ENCODE measurements at places on chromosomes 3 and 15.

GRCh38 chr3:197174927-197175326, 123.5 kb downstream of the DLG1 start:
- DNase-seq = no peak

GRCh38 chr3:194910414-194910984, 224.8 kb downstream of the FAM43A start:
- DNase-seq = peak; percentile 46

GRCh38 chr15:58403581-58403980, 28.2 kb upstream of the LIPC start:
- no peak for DNase-seq

GRCh38 chr15:88805031-88805780, 2.0 kb downstream of the ACAN start:
- no peak for DNase-seq

- DNase-seq = no peak
These were observed 3.5 kb downstream of the FEM1B start for GRCh38 chr15:68281008-68281407.

DNA sequence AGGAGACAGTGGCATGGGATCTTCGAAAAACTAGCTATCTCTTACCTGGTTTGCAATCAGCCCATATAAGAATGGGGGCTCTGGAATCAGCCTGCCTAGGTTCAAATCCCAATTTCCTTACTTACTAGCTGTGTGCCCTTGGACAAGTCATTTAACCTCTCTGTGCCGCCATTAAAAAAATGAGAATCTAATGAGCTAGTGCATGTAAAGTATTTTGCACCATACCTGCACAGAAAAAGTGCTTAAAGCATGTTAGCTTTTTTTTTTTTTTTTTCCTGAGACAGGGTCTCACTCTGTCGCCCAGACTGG, 181.8 kb downstream of the SHQ1 start:
- no peak for DNase-seq

DNA sequence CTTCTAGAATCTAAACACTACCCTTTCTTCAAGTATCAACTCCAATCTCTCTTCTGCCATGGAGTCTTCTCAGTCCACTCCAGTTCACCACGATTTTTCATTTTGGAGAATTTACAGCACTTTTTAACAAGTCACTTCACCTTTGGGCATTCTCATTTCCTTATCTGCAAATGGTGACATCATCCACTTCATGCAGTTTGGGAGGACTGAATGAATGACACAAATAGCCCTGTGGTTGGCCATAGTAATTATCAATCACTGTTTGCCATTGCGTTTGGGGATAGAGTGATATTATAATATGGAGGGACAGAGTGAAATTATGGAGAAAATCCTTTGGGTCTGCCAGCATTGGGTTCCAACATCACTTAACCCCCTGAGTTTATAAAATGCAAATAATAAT, 38.0 kb upstream of the TM4SF1 start:
- no peak for DNase-seq

DNA sequence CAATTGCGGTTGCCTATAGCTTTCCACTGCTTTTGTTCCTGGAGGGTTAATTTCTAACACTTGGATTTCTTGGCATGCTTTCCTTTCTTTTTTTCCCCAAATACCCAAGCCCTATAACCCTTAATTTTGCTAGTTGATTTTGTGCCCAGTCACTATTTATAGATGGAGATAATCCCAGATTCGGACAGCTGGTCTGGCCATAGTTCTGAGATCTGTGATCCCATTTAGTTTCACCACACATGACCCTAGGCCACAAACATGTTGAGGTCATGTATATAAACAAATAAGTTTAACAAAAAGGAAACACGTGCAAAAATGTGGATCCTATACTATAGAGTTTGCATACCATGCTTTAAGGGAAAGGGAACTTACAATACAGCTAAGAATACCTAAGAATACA, 111.4 kb downstream of the ZMAT3 start:
- no peak for DNase-seq

GRCh38 chr15:100686725-100687473, 84.5 kb downstream of the ASB7 start:
- no peak for DNase-seq

DNA sequence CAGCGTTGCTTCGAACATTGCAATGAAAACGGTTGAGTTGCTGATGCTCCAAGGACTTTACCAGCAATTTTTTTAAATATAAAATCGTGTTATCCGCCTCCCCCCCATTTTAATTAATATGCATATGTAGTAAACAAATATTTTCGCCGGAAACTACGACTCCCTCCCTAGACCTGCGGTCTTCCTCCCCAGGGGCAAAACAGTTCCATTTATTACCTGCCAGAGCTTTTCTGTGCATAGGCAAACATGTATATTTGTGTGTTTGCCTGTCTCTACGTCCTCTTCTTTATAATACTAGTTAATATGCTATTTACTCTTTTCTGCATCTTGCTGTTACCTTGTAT, 593 bp upstream of the RSL24D1 start:
- DNase-seq = no peak

- no peak for DNase-seq
These were observed 436.9 kb upstream of the C2CD4B start for GRCh38 chr15:62601777-62602545.

DNA sequence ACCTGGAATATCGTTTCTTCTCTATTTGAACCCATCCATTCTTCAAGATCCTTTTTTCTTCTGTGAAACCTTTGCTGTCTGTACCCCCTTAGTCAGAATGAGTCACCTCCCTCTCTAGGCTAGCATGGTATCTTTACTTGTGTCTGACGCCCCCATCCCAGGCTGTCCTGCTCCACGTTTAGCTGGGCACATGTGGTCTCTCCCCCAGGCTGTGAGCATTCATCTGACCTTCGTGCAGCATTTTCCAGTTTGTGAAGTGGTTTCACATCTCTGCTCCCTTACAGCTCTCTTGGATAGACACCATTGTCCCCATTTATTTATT, 14.3 kb upstream of the TLE3 start:
- no peak for DNase-seq

DNA sequence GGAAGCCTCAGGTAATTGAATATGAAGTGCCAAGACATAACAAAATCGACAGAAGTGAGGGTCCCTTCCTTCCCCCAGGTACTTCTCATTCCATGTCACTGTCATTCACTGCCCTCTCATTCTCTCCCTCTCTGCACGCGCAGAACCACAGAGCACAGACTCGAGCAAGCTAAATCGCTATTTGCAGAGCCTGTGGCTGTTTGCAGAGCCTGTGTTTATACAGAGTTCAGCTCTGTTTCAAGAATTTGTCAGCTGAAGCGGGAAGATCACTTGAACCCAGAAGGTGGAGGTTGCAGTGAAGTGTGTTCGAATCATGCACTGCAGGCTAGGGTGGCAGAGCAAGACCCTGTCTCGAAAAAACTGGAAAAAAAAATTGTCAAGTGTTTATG, 2.5 kb downstream of the VILL start:
- no peak for DNase-seq

- peak; percentile 97 for DNase-seq
These were observed 54.9 kb downstream of the FRMD4B start for GRCh38 chr3:69330891-69331400.

DNA sequence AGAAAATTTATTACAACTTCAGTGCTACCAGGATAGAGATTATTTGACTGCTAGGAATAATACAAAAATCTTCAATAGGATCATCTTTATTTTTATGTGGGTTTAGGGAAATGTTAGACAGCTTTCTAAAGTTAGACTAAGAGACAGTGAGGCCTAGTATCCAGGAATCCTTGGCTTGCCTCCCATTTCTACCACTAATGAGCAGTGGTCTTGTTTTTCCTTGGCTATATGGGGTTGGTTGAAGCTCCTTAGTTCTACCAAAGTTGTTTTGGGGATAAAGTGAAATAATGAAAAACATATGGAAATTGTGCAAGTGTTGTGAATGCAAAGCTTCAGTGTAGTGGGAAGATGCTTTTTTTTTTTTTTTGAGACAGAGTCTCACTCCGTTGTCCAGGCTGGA, 16.8 kb downstream of the AP4E1 start:
- no peak for DNase-seq

DNA sequence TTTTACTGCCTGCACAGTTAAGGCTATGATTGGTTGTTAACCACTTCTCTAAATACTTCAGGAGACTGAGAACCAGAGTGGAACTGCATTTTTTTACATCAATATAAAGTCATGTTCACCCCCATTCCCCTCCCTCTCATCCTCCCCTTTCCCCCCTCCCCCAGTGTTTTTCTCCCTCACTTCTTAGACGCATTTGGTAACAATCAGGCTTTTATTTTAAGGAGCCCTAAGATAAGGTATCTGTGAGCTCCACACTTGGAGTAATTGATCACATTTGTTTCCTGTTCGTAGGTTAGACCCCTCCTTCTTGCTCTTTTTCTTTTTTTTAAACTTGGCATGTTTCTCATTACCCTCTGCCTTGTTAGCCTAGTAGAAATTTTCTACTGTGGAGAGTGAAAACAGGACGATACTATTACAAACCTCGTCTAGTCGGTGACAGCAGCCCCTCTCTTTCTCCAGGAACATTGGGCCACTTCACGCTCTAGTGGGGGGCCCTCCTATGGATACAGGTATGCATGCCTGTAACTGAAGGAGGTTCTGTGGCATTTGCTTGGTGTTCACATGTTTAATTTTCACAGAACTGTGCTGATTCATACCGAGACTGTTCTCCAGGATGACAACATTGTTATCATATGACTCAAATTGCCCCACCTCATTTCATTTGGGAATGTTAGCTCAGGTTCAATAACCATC, 314.4 kb downstream of the MECOM start:
- no peak for DNase-seq

DNA sequence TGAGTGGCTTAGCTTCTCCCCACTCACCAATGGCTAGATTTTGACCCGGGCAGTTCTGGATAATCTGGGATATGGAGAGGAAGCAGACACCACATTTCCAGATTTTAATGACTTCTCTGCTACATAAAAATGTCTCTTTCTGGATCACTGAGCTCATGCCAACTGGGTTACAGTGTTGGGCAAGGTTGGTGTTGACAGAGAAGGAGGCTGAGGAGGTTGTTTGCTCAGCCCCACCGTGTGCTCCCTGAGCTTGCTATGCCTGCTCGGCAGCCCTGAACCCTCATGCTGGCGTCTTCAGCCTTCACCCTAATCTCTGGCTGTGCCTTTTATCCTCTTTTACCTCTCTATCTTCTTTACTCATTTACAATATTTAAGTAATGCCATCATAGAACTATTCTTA, 53.0 kb upstream of the KPNA4 start:
- no peak for DNase-seq

DNA sequence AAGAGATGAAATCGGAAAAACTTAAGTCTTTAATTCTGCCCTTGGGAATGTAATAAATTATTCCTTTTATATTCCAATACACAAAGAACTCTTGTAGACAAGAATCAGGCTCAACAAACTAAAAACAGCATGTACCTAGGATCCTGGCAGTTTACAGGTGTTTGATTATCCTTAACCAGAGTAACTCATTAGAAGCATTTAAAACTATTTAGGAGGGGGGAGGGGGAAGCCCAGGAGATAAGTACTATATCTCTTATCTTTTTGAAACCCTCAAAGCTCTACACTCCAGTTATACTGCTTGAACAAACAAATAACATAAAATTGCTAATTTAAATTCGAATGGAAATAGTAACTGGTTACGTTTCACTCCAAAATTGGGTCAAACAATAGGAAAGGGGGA, 1.9 kb downstream of the CNBP start:
- no peak for DNase-seq

- no peak for DNase-seq
These were observed 9.8 kb downstream of the SELENOS start for GRCh38 chr15:101267320-101268104.

Measured in suppressor macrophage (primary cell).